ENCODE measurements at places on chromosomes 11 and 22.
A peak's percentile ranks its signal among the peaks of the same experiment; 100 is the strongest.

- no peak for DNase-seq
These were observed 80.9 kb downstream of the INSC start for GRCh38 chr11:15195454-15196200.

DNA sequence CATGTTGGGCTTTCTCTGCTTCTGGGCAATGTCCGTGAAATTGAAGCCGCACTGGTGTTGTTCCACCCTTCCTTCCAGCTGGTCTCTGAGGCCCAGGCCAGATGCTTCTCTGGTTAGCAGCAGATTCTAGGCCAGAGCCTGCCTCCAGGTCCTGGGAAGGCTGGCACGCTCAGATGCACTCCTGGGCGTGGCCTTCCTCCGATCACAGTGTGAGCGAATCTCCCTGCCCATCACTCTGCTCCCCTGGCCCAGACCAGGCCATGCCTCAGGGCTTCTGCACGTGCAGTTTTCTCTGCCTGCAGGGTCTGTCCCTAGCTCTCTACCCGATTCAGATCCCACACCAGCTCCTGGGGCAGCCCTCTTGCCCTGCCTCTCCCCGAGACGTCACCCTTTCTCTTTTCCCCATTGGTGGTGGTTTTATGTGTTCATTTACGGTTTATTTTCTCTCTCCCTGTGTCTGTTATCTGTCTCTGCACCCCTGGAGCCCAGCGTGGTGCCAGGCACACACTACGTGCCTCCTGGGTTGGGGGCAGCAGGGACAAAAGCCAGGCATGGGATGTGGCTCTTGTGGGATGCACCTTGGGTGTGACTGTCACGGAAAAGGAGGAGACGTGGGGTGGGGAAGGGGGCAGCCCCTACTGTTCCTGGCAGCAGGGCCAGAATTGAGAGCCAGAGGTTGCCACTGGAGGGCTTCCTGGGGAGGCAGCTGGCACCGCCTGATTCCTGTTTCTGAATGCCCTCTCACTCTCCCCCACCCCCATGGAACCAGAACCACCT lies 66.0 kb downstream of the KCNQ1 start:
- DNase-seq: no peak

- no peak for DNase-seq
These were observed 133.1 kb downstream of the MICAL2 start for GRCh38 chr11:12243486-12243885.

GRCh38 chr11:122882189-122882856 lies at the start of gene JHY:
Gene JHY, plus strand, starts transcription at chr11:122882759. Its CDS starts 3,091 bp downstream, at chr11:122885850.
- peak; percentile 46 for DNase-seq

DNA sequence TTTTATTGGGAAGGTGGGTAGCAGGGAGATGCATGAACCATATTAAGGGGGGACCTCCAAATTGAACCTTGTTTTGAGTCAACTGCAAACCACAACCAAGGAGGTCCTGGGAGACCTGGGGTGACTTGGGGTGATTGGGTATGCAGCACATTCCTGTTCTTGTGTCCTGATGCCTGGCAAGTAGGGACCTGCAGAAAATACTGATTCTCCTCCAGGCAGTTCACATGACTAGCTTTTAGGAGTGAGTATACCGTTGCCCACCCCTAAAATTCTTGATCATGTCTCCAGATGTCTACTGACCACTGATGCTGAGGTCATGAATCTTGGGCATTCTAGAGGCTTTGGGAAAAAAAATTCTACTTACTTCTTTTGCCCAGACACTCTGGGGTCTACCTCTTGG lies 6.3 kb downstream of the EHF start:
- DNase-seq: no peak

DNA sequence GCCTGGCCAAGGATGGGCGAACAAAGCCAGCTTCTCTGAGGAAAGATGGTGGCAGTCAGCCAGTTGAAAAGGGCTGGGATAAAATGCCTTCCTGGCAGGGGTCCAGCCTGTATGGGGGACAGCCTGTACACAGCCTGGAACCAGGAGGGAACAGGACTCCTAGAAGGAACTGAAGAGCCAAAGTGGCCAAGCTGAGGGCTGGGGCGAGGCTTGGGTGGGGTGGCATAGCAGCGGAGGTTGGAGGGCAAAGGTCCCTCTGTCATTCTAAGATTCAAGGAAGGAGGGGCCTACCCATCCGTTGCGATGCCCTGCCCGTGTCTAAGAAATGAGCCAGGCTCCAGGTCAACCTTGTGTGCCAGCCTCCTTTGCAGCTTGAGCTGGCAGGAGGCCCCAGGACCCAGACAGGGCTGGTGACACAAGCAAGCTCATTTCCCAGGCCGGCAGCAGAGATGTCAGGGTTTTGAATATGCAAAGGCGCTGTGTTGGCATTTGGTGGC lies 22.6 kb downstream of the FADD start:
- no peak for DNase-seq

DNA sequence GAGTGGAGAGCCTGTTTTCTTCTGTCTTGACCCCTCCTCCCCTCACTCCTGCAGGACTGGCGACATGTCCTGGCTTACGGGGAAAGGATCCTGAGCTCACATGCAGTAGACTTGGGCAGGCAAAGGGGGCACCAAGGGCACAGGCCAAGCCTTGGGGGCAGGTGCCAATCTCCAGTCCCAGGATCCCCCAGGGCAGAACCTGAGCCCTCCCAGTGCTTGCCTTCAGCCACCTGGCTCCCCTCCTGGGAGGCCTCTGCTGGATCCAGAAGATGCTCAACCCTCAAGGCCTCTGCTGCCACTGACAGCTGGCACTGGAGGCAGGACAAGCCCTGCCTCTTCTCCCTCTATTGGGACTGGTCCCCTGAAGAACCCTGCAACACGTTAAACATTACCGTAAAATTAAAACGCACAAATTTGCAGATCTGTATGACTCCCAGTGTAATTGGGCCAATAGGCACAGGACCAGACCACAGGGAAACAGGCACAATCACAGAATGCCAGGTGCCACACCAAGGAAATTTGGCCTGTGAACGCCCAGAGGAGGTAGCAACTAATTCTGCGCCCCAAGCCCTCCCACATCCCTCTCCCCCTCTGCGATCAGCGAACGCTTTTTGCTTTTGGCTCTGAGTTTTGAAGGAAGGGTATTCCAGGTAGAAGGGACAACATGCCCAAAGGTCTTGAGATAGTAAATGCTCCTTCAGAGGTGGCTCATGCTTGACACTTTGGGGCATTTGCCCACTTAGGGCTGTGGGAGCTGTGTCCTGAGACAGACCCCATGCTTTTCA lies 967 bp upstream of the LZTR1 start:
- DNase-seq: no peak

GRCh38 chr11:113572136-113572735 lies 97.0 kb upstream of the DRD2 start:
- peak; percentile 52 for DNase-seq

- DNase-seq: no peak
These were observed 47.3 kb upstream of the SLC35C1 start for GRCh38 chr11:45757672-45758071.

DNA sequence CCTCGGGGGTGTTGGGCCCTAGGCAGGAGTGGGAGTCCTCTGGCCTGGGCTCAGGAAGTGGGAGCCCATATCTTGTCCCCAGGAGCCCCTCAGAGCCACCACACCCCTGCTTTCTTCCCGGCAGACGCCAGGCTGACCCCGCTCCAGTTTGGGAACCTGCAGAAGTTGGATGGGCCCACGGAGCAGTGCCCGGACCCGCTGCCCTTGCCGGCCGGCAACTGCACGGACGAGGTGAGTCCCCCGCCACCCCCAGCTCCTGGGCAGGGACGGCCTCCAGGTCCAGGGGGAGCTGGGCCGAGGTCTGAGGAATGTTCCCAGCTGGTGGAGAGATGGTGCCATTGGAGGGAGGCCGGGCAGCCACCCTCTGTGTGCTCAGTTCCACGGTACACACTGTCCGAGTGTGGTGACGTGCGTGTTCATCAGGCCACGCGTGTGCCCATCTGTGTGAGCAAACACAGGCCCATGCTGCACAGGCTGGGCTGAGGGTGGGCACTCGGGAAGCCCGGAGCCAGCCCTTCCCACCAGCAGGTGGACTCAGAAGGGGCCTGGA lies 4.8 kb downstream of the MUC5B start:
- no peak for DNase-seq

- no peak for DNase-seq
These were observed 93.9 kb downstream of the CD44 start for GRCh38 chr11:35232891-35233330.

- peak; percentile 3 for DNase-seq
These were observed 166.3 kb upstream of the ARHGAP20 start for GRCh38 chr11:110878513-110878912.

GRCh38 chr22:27533105-27533745 lies 268.3 kb downstream of the MN1 start:
- no peak for DNase-seq

DNA sequence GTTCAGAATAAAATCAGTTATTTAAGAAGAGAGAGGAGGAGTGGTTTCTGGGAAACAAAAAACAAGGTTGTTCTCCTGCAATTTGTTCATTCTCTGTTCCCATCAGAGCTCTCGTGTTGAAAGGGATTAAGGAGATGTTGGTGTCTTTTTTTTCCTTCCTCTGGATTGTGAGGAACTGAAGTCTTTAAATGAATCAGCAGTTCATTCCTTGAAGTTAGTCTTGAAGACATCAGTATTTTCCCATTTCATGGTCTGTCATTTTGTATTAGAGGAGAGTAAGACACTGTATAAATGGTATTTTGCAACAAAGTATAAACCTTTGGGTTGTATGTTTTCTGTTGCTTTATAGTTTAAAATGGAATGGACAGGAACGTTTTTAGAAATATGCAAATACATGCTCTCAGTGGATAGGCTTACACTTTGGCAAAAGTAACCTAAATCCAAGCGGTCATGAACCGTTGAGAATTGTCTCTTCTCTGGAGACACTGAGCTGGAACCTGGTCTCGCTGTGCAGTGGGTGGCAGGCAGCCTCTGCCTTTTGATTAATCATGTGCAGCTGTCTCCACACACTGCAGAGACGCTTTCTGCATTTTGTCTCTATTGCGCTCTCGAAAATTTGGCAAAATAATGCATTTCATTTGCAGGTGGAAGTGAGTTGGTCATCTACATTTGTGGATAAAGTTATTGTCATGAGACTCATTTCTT lies 33.0 kb downstream of the SAMM50 start:
- no peak for DNase-seq

DNA sequence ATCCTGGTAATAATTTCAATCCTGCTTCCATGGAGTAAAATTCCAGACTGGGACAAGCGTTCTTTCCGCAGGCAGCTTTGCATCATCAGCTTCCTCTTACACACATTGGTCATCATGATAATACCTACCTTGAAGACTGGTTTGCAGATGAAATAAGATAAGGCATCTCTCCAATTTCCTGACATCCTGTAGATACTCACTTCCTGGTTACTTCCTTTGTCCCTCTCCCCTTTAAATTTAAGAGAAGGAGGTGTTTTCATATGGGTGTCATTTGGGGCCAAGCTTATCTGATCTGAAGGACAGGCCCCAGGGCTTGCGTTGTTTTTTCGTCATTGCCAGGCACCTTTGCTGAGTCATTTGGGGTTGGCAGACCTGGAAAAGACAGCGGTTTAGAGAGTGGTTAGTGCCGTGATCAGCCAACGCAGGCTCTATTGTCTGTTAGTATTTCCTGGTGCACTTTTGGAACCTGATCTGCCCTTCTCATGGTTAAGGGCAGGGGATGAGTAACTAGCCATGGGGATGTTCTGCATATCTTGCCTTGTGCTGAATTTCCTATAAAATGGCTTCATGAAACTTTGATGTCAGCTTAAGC lies 24.1 kb downstream of the GRAMD1B start:
- peak; percentile 99 for DNase-seq

- DNase-seq: no peak
These were observed 2.7 kb downstream of the MUC5B start for GRCh38 chr11:1225386-1226225.

GRCh38 chr11:78079232-78080083 lies at the start of gene NDUFC2:
Gene NDUFC2, minus strand, starts transcription at chr11:78079862. Its CDS starts 118 bp downstream, at chr11:78079744.
- peak; percentile 83 for DNase-seq

- DNase-seq: no peak
These were observed 26.5 kb downstream of the ATXN10 start for GRCh38 chr22:45698094-45698493.

DNA sequence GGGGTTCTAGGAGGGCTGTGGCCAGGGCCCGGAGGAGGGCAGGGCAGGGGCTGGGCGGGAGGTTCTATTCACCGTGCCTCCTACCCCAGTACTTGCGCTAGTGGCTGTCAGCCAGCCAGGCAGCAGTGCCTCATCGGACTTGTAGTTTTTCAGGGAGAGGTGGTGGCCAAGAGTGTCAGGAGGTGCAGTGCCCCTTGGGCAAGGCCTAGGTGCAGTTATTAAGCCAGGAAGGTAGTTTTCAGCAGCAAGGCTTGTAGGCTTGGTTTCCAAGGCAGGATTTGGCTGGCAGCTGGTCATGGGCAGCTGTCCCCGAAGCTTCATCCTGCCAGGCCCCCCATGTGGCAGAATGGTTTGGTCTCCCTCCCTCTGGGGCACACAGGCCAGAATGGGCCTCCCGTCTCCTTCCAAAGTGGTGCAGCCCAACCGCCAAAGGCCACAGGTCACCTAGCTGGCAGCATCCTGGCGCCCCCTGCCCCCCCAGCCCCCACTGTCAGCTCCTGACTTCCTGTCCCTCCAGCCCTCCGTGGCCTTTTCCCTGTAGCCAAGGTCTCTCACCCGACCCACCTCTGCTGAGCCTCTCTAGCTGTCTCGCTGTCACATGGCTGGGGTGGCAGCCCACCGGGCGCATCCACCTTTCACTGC lies 8.5 kb downstream of the CCDC88B start:
- no peak for DNase-seq

DNA sequence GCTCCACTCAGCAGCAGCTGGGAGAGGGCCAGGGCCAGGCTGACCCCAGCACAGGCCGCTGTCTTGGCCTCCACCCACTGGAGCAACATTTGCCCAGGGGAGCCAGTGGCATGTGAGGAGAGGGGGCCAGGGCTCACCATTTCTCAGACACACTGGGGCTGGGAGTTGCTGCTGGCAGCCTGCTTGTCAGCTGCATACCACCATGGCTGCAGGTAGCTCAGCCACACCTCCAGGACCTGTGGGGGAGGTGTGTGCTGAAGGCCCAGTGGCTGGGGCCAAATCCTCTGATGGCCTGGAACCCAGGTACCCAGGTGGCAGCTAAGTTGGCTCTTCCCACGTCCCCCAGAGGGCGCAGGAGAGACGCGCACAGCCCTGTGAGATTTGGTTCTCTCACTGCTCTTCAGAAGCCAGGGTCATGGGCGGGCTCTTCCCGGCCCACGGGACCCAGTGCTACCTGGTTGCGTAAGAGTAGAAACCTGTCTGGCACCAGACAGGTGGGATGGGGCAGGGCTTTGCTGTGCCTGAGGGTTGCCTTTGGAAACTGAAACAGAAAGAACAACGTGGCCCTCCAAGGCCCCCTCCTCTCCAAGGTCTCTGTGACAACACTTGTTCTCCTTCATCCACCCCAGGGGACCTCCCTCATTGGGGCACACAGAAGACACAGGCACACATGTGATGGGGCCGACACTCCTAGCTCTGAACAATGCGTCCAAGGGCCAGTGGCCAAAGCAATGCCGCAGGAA lies 98.8 kb downstream of the MED15 start:
- peak; percentile 34 for DNase-seq

DNA sequence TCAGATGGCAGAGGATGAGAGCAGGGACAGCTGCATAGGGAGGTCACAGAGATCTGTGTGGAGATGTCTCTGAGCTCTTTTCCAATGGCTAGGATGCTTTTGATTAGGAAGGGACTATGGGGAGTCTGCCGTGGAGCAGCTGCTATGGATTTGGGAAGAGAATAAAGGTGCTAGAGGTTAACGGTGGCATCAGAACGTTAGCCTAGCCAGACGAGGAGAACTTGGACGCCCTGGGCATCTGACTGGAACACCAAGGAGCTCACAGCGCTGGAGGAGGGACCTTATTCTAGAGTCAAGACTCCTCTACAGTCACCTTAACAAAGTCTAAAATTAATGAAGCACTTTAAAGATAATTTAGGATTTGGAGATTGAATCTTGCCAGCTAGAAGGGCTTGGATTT lies 157.2 kb upstream of the B3GAT1 start:
- DNase-seq: no peak

Data from RPMI7951 (cell line).